ENCODE measurements at places on chromosomes 4 and X.

GRCh38 chr4:10104211-10104990, 12.2 kb downstream of the WDR1 start:
- DNase-seq, result no peak

GRCh38 chr4:74344031-74344430, 20.9 kb upstream of the EREG start:
- no peak for DNase-seq

GRCh38 chr4:113086172-113086695, 36.8 kb downstream of the ANK2 start:
- DNase-seq, result no peak

DNA sequence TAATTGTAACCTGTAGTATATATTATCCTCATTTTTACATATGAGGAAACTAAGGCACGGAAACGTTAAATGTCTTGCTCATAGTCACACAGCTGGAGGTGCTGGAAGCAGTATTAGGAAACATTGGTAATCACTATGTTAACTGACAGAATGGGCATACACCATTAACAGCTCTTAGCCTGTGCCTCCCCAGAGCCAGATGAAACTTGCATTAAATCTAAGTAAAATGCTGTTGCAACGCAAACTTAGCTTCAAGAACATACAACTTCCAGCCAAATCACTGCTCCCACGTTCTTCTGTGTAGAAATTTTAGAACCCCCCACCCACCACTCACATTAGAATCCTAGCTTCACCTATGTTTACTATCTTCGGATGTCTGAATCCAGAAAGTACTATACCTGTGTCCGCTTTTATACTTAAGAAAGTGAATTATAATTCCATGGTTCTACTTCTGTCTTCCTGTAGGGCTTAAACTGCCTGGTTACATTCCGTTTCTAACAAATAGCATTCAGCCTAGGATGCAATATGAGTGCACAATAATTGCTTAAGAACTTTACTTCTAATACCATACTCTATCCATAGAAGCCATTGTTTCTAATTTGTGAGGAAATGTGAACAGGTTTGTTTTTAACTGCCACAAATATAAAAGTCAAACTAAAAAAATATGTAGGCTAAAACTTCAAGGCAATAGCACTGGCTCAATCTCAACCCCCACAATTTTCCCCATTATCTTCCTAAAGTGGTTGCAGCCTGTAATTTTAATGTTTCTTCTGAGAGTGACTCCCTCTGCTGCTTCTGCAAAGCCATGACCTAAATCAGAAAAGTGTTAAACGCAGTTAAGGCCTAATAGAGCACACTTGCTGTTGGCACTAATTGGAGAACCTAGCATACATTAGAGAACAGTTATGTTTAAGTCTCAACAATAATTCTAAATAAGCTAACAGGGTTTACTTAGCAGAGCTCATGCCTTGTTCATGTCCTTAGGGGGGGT, 4.4 kb downstream of the UNC5C start:
- no peak for DNase-seq

DNA sequence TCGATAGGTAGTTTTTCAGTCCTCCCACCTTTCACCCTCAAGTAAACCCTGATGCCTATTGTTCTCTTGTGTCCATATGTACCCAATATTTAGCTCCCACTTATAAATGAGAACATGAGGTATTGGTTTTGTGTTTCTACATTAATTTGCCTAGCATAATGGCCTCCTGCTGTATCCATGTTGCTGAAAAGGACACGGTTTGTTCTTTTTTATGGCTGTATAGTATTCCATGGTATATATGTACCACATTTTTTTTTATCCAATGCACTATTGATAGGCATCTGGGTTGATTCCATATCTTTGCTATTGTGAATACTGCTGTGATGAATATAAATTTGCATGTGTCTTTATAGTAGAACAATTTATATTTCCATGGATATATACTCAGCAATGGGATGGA, 199.2 kb downstream of the RAB28 start:
- DNase-seq, result no peak

GRCh38 chrX:129000018-129000417, 523.3 kb downstream of the SMARCA1 start:
- no peak for DNase-seq

DNA sequence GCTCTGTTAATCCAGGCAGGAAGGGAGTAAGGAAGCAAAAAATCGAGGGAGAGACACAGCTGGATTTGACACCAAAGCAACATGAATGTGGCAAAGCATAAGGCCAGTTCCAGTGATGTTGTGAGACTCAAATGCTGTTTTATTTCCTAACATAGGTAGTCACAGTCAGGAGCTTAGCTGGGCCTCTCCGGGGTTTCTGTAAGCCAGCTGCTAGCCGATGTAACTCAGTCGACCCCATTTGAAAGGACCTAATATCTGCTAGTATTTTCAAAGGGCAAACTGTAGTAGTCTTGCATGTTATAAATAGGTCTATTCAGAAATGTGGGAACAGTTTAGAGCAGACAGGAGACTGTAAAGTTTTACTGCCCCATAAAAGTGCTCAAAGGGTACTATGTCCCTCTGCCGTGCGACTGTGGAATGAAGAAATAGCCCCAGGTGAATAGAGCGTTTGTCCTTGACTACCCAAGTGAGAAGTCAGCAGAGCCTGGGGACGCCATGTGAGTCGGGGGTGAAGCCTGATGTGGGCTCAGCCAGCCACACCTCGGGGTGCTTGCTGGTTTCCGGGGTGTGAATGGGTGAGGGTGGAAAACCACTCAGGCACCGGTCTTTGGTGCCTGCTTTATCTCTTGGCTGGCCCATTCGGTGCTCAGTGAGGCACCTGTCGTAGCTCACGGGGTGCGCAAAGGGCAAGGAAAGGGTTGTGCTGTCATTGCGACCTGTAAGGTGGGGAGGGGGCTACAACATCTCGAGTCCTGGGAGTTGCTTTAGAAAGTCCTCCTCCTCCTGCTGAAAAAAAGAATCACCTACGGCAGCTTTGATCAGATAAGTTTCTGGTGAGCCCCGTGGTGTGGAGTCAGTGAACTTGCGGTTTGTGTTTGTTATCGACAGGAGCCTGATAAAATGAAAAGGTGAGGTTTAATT, 745 bp downstream of the TRIM2 start:
- no peak for DNase-seq

- no peak for DNase-seq
Measured at GRCh38 chr4:8297141-8297601, 27.6 kb downstream of the HTRA3 start.

GRCh38 chr4:17647176-17647806, 32.9 kb downstream of the MED28 start:
- DNase-seq, result no peak

GRCh38 chrX:40729598-40730584, 5.5 kb downstream of the MED14 start:
- DNase-seq, result no peak

DNA sequence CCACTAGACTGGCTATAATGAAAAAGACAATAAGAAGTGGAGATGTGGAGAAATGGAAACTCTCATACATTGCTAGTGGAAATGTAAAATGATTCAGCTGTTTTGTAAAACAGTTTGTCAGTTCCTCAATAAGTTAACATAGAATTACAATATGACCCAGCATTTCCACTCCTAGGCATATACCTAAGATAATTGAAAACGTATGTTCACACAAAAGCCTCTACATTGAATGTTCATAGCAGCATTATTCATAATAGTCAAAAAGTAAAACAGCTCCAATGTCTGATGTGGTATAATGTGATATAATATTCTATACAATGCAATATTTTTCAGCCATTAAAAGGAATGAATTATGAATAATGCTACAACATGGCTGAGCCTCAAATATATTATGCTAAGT, 10.2 kb downstream of the EDA start:
- no peak for DNase-seq

- no peak for DNase-seq
Measured at GRCh38 chrX:42615161-42615563, 162.8 kb downstream of the PPP1R2C start.

- no peak for DNase-seq
Measured at GRCh38 chr4:180189666-180190065, 2053.5 kb upstream of the TENM3 start.

DNA sequence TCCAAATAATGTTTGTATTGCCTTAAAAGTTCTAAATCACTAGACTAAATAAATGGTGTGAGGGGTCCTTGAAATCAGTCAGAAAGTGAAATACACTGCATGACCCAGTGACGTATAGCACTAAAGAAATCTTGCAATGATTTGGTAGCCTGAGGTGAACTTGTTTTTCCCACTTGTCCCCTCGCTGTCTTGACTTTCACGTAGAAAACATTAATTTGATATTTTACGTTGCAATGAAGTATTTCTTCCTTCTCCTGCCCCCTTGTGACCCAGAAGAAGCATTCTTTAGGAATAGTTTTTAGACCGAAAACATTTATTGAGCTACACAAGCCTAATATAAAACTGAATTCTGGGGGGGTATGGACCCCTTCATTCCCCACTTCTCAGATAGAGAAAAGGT, 3.7 kb downstream of the KLB start:
- DNase-seq, result no peak

DNA sequence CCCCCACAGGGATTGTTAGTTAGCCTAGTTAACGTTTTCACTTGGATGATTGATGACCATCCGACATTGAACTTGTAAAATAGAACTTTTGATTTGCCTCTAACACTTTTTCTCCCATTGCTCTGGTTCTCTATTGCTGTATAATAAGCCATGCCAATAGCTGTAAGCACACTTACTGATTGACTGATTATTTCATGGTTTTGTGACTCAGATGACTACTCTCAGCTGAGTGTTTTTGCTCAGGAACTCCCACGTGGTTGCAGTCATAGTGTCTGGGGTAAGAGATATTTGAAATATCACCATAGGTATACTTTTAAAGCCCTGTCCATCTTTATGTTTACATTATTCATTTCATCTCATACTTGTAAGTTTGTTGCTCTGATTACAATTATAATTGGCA, 1285.5 kb downstream of the STIM2 start:
- no peak for DNase-seq

- DNase-seq, result no peak
Measured at GRCh38 chr4:150401083-150401687, 180.8 kb upstream of the MAB21L2 start.

DNA sequence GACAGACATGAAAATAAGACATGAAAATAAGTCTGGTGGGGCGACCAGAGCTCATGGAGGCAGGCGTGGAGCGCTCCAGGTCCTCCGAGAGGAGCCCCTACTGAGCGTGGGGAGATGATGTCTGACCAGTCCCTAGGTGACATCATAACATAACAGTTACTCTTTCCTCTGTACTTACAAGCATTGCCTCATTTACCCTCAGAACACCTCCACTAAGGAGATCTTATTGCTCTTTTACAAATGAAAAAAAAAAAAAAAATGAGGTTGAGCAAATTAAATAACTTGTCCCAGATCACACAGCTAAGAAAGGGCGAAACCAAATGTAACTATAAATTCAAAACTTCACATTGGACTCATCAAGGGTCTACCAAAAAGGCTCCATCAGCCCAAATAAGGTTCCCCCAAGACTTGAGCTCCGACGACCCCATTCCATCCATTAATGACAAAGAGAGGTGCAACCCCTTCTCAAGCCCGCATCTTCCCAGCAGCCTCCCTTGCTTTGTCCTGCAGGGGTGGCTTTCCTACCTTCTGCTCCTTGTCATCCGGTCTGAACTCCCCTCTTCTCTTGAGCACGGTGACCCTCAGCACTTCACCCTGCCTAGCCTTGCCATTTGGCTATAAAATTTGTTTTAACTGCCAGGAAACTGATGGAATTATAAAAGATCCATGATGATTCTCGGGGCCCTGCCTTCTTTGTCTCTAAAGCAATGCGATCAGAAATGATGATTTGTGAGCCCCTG, 246.7 kb downstream of the DHX15 start:
- DNase-seq, result no peak

DNA sequence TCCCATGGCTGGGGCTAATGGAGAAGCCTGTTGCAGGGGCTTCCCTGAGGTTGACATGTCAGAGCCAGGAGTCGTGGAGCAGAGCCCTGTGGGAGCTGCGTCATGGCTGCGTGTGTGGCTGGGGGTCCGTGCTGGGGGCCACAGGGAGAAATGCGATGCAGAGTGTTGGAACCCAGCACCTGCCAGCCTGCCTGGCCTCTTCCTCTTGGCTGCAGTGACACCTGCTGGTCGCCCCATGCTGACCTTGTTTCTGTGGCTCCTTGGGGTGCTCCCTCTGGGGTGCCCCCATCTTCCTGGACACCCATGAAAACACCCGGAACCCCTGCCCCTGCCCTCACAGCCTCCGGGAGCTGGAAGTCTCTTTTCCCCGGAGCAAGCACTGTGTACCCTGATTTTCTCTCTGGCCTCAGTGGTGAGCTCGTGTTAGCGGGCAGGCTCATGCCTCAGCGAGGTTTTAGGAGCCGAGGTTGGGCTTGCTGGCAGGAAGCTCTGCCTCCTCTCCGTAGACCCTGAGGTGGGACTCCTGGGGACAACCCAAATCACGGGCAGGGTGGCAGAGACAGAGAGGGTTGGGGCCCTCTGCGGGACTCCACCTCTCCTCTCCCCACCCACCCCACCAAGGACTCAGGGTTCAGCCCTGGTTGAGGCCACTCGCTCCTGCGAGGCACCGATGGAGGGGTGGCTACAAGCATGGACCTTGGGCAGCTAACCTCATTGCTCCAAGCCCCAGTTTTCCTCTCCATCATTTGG, 103.7 kb downstream of the SORCS2 start:
- DNase-seq, result no peak

DNA sequence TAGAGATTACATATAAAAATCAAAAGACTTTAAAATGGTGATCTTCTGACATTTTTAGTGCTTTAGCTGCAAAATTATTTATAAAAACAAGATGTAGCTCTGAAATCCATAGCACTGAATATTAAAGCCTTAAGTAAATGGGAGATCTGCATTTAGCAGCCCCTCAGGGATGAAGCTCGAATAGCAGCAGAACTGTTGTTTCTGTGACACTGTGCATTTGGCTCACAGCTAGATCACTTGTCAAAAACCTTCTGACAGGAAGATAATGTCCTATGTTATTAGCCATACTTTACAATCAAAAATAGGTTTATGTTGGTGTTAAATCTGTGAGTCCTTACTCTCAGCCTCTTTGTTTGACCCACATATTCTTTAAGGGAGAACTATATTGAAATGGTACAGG, 14.1 kb upstream of the PYURF start:
- DNase-seq, result no peak

GRCh38 chr4:74376888-74377483, 12.0 kb downstream of the EREG start:
- DNase-seq, result no peak

DNA sequence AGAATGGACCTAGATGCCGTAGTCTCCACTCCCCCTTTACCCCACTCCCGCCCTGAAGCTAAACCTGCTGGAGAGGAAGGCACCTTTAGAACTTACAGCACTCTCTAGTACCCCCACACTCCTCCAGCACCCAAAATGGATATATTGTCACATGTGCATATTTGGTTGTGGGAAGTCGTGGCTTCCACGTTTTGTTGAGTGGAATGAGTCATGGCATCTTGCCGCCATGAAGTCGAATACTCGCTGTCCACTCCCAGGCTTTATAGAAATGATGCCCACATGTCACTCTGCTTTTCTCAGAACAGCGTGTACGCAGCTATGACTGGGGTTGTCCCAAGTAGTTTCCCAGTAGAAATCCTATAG, 545 bp downstream of the ABCE1 start:
- no peak for DNase-seq

DNA sequence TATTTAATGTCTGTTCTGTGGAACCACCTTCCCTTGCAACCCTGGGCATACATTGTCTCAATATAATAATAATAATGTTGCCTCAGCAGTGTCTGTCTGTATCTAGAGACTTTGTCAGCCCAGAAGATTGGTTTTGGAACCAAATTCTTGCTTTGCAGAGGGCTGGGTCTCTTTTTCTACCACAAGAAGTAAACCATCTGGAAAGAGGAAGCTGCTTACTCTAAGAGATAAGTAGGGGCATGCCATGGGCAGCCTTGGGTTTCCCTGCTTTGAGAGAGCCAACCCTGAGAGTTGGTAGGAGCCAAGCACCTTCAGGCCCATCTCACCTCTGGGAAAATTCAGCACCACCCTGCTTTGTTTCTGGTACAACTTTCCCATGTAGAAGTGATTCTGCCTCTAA, 27.0 kb downstream of the TMEM31 start:
- no peak for DNase-seq

All from cerebellar nuclear complex (tissue), 1 donor.